ENCODE measurements at places on chromosomes 1 and 21. TPM values are rescaled to one million over a fixed set of nuclear protein-coding genes. Genes with fewer than 3 reads are reported as not detected.

CGN gene
- total RNA-seq, result 0.21 TPM

NCMAP gene
- not detected for total RNA-seq

MTARC2 gene
- 4.7 TPM for total RNA-seq

COL8A2 gene
- 6.3 TPM for total RNA-seq

OR2G6 gene
- not detected for total RNA-seq

GRCh38 chr1:56811331-56811730, 7.9 kb downstream of the FYB2 start:
- H3K4me1 ChIP-seq, result no peaks in the 10 kb centered on the region
- no peaks in the 10 kb centered on the region for H3K36me3 ChIP-seq
- H3K27ac ChIP-seq, result no peak overlapping the region
- no peak overlapping the region for H3K4me3 ChIP-seq

DNA sequence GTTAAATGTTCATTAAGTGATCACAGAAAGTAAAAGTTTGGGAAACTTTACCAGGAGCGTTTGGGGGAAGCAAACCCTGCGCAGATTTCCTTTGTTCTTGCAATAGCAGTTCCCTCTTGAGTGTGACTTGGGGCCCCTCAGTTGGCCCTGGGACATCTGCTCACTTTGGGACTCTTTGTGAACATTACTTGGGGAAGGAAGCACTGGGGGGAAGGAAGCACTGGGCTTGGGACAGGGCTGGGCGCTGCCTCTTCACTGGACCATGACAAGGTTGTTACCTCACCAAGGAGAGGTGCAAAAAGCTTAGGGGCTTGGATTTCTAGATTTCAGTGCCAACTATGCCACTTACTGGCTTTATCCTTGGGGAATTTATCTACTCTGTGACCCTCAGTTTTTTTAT, 63.5 kb downstream of the ETS2 start:
- no peak overlapping the region for H3K4me3 ChIP-seq
- no peak for DNase-seq
- no peaks in the 10 kb centered on the region for H3K4me1 ChIP-seq

DNA sequence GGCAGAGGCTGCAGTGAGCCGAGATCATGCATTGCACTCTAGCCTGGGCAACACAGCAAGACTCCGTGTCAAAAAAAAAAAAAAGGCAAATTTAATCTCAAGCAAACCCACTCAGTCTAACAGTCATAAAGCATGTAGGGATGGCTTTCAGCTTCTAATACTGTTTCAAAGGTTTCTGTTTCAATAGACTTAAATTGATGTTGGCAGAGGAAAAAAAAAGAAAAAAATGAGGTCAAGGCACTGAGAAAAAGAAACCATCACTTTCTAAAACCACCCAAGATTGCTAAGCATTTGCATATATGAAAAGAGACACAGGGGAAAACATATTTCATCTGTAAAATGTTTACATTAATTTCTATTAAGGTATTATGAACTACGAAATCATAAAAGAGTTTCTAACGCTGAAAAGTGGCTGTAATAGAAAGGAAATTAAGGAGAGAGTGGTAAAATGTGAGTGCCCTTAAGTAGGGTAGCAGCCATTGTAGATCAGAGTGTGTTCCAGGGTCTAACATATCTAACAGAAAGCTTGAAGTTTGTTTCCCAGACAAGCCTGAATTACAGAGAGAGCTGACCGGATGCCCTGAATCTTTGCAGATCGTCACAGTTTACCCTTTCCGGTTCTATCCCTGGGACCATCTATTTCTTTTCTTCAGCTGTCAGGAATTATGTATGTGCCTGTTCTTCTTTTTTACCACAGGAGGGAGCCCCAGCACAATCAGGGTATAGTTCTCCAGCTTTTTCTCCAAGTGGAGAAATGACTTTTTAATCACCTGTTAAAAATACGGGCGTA, 70.0 kb downstream of the PLD5 start:
- peaks cover 3% of the 10 kb centered on the region for H3K27me3 ChIP-seq
- no peaks in the 10 kb centered on the region for H3K36me3 ChIP-seq
- H3K4me1 ChIP-seq, result no peaks in the 10 kb centered on the region
- peak overlapping the region; percentile 33 for H3K4me3 ChIP-seq
- no peak overlapping the region for H3K27ac ChIP-seq
